ENCODE measurements at places on chromosomes 13 and 19.
A peak's percentile ranks its signal among the peaks of the same experiment; 100 is the strongest.

DNA sequence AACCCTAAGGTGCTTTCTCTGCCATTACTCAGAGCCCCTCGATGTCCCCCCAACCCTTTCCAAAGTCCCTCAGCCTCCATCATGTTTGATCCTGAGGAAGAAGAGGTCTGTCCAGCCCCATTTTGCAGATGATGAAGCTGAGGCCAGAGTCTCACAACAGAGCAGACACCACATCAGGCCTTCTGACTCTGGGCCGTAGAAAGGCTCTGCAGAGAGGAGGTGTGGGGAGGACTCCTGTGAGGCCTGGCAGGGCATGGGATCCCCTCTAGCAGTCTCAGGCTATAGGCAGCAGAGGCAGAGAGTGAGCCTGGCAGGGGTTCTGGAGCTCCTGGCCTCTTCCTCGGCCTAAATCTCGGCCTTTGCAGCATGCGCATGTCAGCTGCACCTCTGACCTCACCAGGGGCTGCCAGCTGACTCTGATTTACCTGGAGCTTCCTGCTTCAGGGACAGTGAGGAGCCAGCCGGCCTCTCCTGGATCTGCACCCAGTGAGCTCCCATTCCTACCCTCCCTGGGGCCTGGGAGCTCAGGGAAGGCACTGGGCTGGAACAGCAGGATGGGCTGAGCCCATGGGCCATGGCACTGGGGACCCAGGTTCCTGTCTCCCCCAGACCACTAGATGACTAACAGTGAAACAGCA lies 41.7 kb upstream of the VSTM2B start:
- no peak for DNase-seq

- DNase-seq: peak; percentile 14
Measured at GRCh38 chr13:86572115-86572514, 772.9 kb upstream of the SLITRK6 start.

DNA sequence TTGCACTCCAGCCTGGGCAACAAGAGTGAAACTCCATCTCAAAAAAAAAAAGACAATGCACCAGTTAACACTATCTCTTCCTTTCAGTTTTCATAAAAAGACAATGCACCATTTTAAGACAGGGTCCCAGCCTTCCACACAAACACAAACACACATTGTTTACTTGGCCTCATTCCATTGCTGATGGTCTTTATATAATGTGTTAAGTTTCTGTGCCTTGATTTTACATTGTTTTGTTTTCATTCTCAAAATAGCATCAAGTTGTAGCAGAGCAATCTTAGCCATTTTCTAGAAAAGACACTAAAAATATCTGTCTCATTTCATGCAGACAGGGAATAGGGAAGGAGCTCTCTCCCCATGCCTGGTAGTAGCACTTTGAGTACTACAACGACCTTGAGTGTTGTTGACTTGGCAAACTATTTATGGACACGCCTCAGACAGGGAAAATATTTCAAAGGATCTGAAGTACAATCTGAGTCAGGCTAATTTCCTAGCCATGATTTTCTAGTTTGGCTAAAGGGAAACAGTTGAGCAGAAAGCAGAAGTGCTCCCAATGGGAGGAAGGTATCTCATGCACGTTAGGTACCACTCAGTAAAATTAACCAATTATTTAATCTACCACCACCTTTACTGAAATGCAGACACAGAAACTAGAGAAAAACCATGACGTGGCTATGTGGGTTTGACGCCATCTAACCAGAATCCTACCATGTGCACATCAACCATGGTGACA lies 120.6 kb downstream of the ABCC4 start:
- DNase-seq: no peak

DNA sequence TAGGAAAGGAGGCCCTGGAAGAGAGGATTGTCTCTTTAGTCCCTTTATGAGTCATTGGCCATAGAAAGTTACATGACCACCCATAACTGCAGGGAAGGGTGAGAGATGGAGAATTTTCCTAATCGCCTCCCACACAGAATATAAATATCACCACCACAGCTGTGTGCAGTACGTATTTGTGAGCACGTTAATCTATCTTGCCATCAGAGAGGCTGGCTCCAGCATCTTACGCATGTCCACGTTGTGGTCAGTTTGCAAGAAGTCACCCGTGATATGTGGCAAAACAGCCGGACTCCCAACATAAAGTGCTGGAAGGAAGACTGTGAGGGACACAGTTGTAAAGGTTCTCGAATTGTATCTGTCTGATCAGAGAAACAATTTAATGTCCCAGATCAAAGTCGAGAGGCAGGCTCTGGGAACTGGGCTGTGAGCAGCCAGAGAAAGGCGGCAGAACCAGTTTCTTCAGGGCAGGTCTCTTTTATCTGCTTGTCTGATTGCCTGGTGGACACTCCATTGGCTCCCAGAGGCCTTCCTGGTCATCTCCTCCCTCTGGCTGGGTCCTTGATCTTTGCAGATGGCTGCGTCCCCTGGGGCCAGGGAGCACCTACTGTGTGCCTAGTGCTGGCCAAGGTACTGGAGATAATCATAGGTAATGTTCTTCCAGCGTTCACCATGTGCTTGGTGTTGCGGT lies 74.9 kb downstream of the SIPA1L3 start:
- DNase-seq: no peak

GRCh38 chr13:30020726-30021312 lies 170.4 kb upstream of the UBL3 start:
- no peak for DNase-seq
